ENCODE measurements at places on chromosomes 7 and 10.

DNA sequence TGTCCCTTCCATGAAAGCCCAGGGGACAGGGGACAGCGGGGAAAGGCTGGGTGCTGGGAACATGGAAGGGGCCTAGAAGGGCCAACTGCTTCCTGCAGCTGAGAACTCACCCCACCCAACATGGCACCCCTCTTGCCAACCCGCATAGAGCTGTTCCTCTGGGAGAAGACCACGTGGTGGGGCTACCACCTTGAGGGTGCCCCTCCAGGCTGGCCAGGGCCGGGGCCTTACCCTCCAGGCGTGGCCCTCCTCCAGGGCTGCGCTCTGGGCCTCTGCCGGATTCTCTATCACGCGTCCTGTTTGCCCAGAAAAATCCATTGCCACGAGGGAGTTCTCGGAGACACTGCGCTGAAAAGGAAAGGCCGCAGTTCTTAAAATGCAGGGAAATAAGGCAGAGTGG, 39.9 kb upstream of the DDC start:
- no peak for DNase-seq

GRCh38 chr10:30000802-30001571, 58.4 kb downstream of the JCAD start:
- DNase-seq = no peak

GRCh38 chr10:110415809-110416208, 81.9 kb upstream of the DUSP5 start:
- no peak for DNase-seq

- DNase-seq = no peak
These were observed 260.2 kb downstream of the STK31 start for GRCh38 chr7:23970193-23970592.

DNA sequence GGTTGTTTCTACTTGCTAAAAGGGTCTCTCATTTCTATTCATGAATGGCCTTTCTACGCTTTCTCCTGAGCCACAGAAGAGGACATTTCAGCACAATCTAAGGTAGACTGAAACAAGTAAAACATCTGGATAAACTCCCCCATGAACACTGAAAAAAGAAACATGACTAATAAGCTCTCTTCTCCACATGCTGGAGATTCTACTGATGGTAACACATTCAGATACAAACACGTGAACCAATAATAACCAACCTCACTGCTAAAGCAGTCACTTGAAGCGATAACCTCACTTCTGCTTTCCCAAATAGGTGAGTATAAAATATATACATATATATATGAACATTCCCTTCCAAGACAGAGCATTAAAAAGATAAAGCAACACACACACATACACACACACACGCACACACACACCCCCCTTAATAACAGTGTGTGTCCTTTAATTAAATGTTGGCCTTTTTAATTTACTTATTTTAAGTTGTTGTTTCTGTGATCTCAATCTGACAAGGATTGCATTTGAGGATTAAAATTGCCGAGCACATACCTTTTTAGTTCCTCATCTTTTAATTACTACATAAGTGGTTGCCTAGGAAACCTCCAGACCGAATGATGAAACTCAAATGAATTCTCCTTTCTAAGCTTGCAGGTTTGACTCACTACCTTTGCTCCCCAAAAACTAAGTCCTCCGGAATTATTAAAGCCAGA, 292.4 kb upstream of the KLF14 start:
- DNase-seq = no peak

DNA sequence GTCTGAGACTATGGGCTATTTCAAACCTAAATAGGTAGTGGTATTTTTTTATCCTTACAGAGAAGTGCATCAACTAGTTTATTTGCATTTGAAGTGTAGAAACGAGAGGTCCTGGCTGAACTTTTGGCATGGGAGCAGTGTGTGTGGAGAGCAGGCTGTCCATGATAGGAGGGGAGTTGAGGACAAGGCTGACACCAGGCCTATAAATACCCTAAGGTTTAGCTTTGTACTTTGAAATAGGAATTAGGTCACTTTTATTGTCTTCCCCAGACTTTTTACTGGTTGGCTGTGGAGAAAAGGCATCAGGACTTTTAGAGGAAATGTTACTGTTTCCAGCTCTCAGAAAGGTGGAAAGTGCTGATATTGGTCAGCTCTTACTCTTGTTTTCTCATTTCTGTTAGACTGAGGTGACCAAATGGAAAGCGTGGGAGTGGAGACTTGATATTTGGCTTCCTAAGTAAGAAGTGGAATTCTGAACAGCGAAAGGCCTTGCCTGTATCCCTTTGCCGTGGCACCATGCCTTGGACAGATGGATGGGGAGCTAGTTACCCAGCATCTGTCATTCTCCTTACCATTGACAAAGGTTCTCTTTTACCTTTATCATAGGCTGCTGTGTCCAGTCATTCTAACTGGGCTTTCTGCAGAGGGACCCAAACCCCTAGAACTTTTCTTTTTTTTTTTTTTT, 46.0 kb downstream of the GBF1 start:
- no peak for DNase-seq

DNA sequence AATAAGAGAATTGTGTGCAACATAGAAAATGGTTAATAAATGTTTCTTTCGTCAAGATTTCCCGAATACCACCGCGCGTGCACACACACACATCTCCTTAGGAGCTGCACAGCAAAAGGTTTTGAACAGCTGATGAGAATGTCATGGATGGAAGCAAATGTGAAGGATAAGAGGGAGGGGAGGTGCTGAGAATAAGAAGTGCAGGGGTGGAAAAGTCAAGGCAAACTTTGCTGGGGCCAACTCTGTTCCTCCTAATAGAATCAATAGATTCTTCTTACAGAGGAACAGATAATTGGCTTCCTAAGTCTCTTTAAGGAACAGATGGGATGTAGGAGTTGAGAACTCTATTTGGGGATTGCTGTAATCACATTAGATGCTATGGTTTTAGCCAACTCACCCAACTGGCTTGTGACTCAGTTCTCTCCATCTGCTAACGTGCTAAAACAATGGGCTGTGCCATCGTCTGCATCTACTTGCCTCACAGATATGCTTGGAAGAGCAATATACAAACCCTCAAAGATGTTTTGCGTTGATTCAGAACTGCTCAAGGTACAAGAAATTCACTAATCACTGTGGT, 408.2 kb upstream of the CELF2 start:
- no peak for DNase-seq

DNA sequence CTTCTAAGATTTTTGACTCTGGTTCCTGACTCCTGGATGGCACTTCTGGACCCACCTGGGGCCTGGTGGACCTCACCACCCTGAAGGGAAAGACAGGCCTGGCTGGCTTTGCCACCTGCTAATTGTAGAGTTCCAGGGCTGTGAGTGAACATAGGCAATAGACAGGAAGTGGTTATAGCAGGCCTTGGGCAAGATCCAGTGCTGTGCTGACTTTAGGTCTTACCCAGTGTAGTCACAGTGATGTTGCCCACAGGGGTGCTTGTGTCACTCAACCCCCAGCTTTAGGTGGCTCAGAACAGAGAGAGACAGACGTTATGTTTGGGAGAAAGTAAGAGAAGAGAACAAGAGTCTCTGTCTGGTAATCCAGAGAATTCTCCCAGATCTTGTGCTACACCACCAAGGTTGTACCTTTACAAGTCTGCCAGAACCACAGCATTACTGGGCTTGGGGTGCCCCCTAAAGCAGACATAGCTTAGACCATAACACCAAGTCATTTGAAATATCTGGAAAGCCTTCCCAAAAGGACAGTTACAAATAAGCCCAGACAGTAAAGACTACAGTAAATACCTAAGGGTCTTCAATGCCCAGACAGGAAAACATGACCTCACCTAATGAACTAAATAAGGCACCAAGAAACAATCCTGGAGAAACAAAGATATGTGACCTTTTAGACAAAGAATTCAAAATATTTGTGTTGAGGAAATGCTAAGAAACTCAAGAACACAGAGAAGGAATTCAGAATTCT, 303.4 kb downstream of the PCLO start:
- no peak for DNase-seq

- no peak for DNase-seq
These were observed 7.7 kb downstream of the STYXL1 start for GRCh38 chr7:76040126-76040525.

- no peak for DNase-seq
These were observed 128.9 kb downstream of the VIPR2 start for GRCh38 chr7:159015454-159016410.

DNA sequence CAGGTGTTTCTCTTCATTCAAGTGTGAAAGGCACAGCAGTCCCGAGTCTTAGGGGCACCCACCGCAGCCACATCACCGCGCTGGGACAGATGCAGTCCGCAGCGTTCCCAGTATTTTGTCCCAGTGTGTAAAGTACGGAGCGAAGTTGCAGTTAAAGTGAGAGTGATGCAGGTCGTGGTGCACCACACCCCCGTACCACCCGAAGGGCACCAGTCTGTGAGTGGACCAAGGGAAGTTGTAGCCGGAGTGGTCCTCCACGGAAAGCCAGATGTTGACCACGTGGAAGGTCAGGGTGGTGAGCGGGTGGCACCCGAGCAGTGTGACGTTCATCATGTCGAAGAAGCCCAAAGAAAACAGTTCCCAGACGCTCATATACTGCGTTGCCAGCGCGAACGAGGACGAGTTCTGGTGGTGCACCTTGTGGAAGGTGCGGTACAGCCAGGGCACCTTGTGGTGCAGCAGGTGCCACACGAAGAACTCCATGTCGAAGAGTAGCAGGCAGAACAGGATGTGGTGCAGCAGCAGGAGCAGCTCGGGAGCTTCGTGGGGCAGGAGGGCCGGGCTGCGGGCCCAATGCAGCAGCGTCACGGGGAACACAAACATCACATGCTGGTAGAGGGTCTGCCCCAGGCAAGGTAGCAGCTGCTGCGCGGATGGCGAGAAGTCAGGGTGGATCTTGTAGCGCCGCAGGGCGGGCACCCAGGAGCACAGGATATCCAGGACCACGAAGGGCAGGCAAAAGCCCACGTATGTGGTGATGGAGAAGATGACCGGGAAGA, 526 bp downstream of the CH25H start:
- peak; percentile 6 for DNase-seq

DNA sequence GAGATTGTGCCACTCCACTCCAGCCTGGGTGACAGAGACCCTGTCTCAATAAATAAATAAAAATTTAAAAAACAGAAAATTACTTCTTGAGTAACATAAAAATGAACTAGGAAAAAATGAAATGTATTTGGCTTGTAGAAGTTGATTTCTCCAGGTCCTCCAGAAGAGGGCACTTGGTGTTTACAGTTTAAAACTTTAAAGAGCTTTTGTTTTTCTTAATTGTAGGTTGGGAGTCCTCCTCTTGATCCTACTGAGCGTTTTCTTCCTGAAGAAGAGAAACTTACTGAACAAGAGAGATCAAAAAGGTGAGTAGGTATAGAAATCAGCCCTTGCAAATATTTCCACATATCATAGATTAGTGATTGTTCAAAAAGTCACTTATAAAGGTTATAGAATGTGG, 16.2 kb downstream of the KIFBP start:
- no peak for DNase-seq

DNA sequence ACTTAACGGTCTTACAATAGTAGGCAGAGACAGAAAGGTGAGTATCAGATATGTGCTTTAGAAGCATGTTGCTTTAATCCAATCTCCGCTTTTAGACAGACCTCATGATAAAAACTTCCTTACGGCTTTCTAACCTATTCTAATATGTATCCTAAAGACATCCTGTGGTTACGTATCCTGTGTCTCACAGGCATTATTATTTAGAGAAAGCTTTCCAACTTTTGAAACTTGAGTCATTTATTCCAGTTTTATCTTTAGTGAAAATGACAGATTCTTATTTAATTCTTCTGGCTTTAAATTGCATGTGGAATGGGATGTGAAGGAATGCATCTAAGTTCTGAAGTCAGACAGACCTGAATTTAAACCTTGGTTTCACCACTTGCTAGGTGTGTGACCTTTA, 118.9 kb downstream of the OTUD1 start:
- no peak for DNase-seq

- no peak for DNase-seq
These were observed 44.8 kb upstream of the GRID1 start for GRCh38 chr10:86411281-86411841.

DNA sequence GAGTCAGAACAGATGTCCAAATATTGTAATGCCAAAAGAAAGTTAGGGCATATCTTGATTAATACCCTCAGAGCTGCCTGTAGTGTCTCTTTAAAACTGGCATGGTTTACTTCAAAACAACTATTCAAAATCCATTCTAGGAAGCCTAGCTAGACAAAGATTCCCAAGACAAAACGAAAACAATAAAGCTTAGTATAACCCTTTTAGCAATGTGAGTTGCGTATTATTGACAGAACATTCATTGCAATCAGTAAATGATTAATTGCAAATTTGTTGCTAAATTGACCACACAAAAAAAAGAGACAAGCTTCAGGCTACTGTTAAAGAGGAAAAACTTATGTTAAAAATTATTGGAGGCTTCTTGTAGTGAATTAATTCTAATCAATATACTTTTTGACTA, 406.9 kb downstream of the DGKB start:
- no peak for DNase-seq

GRCh38 chr10:132425757-132426155, 28.8 kb downstream of the PWWP2B start:
- no peak for DNase-seq

GRCh38 chr7:117017702-117018266, 64.5 kb downstream of the ST7 start:
- no peak for DNase-seq

- DNase-seq = no peak
These were observed 3.4 kb downstream of the PRXL2A start for GRCh38 chr10:80411681-80412220.

DNA sequence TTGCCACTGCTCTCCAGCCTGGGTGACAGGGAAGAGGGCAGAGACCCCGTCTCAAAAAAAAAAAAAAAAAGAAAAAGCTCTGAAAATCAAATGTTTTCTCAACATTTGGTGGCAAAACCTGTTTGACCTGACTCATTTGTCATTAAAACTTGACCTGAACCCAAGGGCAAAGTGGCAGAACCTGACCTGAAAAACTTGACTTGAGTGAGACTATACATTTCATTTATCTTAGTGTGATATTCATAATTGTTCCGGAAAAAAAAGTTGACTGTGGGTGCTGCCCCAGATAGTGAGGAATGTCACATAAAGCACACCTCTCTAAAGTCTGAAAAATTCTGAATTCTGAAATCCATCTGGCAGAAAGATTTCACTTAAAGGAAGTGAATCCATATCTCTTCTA, 2.3 kb upstream of the TAX1BP1 start:
- no peak for DNase-seq

GRCh38 chr10:103431902-103432301, 20.3 kb downstream of the CALHM2 start:
- no peak for DNase-seq

- no peak for DNase-seq
These were observed 7.8 kb upstream of the GLI3 start for GRCh38 chr7:42244828-42245227.

Data from activated CD4-positive, alpha-beta T cell treated with anti-CD3 and anti-CD28 coated beads, Interleukin-2, amount 50 U/mL, for 4 hours (primary cell).